ENCODE measurements at places on chromosomes 16 and 17.

- DNase-seq: no peak
Observed at GRCh38 chr16:87086575-87086974, 230.6 kb downstream of the C16orf95 start.

DNA sequence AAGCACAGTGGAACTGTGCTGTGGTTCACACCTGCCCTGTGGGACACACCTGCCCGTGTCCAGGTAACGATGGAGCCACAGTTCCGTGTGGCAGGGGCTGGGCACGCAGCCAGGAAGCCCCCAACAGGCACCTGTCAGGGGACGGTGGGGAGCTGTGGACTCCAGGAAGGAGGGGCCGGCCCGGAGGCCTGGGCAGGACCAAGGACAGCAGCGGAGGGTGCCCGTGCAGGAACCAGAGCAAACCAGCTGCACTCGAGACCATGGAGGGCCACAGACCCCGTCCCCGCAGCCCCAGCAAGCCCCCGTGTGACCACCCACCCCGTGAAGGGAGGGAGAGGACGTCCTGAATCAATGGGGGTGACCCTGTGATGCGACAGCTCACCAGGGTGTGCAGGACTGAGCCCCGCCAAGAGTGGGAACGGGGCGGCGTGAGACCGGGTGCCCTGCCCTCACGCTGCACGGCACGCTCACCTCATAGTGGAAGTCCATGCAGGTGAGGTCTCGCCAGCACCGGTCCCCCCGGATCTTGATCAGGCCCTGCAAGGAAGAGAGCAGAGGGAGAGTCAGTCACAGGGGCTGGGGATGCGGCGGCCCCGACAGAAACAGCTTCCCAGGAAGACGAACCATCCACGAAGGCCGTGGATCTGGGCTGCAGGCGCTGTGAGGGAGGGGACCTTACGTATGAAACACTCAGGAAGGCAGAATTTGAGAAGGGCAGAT lies 78.1 kb downstream of the LMF1 start:
- DNase-seq: no peak

DNA sequence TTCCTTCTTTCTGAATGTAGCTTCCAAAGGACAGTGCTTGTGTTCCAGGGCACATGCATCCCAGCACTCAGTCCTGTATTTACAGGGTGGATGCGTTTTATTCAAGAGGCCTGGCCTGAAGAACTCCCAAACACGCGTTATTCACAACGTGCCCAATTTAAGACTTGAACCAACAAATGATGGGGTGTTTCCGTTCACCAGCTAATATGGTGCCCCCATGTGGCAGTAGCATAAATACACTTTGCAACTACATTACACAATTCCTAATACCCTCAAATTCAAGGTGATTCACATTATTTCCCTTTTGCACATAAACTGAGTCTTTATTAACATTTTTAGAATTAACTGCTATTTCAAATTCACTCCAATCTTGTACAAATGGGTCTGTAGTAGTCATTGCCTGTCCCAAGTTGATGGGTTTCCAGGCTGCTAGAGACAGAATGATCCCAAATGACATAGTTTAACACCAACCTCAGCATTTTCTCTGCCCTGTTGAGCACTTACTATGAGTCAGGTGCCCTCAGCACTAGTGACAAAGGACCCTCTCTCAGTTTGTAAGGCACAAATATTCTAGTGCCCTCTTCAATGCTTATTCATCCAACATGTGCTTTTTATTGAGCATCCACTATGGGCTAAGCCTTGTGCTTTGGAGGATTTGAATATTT lies 26.9 kb downstream of the HSD17B2 start:
- DNase-seq: no peak

DNA sequence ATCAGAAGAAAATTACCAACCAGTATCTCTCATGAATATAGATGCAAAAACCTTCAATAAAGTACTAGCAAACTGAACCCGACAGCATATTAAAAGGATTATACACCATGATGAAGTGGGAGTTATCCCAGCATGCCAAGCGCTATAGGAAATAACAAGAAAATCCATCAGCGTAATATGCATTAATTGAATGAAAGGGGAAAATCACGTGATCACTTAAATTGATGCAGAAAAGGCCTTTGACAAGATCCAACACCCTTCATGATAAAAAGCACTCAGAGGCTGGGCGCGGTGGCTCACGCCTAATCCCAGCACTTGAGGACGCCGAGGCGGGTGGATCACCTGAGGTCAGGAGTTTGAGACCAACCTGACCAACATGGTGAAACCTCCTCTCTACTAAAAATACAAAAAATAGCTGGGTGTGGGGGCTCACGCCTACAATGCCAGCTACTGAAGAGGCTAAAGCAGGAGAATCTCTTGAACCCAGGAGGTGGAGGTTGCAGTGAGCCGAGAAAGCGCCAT lies 4.8 kb downstream of the CTRB2 start:
- DNase-seq: no peak

- DNase-seq: no peak
Observed at GRCh38 chr16:79264237-79265109, 336.1 kb downstream of the MAF start.

GRCh38 chr16:11963706-11964105 lies 1.3 kb upstream of the TNFRSF17 start:
- DNase-seq: no peak

- no peak for DNase-seq
Observed at GRCh38 chr16:81324808-81325207, 10.0 kb downstream of the GAN start.

- DNase-seq: no peak
Observed at GRCh38 chr17:81553616-81554181, 1.5 kb upstream of the FAAP100 start.

- DNase-seq: no peak
Observed at GRCh38 chr16:14629612-14629918, 495 bp downstream of the PARN start.

DNA sequence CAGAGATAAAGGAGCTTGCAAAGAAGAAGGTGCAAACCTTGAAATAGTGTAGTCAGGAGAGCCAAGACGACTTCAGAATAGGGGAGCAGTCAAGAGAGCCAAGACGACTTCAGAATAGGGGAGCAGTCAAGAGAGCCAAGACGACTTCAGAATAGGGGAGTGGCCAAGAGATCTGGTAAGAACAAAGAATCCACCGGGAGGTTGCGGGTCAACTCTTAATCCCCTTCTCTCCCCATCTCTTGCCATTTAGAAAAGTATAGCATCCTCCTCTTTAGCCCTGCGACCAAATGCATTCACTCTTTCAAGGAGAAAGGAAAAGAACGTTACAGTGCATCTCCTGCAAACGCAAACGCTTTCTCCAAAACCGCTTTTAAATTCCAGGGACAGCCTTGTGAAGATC lies 713 bp downstream of the KNOP1 start:
- DNase-seq: no peak

GRCh38 chr17:68819465-68819864 lies 135.7 kb downstream of the ABCA8 start:
- DNase-seq: no peak

GRCh38 chr17:9553181-9553580 lies 22.4 kb downstream of the STX8 start:
- DNase-seq: no peak

DNA sequence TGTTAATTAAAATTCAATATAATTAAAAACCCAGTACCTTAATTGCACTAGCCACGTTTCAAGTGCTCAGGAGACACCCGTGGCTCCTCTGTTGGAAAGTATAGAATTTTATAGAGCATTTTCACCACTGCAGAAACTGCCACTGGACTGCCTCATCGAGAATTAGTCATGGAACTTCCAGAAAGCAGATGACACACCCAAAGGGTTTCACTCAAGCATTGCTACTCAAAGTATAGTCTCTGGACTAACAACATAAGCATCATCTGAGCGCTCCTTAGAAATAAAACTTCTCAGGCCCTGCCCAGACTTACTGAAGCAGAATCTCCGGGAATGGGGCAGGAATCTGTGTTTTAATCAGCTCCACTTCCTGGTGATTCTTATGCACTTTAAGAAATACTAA lies 63.5 kb upstream of the GPR139 start:
- DNase-seq: no peak

DNA sequence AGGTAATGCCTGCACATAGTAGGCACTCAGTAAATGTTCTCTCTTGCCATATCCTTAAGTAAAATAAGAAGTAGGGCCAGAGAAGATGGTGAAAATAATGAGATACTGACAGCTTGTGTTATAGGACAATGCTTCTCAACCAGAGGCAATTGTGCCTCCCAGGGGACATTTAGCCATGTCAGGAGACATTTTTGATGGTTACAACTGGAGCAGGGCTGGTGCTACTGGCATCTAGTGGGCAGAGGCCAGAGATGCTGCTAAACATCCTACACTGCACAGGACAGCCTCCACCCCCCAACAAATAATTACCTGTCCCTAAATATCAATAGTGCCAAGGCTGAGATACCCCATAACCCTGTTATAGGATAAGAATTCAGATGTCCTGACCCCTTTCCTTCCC lies 1.7 kb downstream of the RAD51D start:
- peak; percentile 45 for DNase-seq

DNA sequence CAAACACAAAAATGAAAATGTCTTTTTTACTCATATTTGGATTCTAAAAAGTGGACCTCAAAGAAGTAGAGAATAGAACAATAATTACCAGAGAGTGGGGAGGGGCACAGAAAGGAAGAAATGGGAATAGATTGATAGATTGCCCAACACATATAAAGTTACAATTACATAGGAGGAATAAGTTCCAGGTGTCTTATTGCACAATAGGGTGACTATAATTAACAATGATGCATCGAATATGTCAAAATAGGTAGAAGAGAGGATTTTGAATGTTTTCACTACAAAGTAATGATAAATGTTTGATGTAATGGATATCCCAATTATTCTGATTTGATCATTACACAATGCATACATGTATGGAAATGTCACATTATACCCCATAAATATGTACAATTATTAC lies 556.0 kb downstream of the CDH8 start:
- DNase-seq: no peak

- no peak for DNase-seq
Observed at GRCh38 chr16:50311134-50311528, 44.8 kb downstream of the ADCY7 start.

DNA sequence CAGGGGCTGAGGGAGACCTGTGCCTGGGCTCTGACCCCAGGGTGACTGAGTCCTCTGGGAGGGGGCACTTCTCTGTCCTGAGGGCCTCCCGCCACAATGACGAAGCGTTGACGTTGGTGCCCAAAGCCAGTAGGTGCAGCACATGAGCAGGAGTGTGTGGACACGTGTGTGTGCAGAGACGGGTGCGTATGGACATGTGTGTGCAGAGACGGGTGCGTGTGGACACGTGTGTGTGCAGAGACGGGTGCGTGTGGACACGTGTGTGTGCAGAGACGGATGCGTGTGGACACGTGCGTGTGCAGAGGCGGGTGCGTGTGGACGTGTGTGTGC lies 726 bp upstream of the CD7 start:
- DNase-seq: no peak

DNA sequence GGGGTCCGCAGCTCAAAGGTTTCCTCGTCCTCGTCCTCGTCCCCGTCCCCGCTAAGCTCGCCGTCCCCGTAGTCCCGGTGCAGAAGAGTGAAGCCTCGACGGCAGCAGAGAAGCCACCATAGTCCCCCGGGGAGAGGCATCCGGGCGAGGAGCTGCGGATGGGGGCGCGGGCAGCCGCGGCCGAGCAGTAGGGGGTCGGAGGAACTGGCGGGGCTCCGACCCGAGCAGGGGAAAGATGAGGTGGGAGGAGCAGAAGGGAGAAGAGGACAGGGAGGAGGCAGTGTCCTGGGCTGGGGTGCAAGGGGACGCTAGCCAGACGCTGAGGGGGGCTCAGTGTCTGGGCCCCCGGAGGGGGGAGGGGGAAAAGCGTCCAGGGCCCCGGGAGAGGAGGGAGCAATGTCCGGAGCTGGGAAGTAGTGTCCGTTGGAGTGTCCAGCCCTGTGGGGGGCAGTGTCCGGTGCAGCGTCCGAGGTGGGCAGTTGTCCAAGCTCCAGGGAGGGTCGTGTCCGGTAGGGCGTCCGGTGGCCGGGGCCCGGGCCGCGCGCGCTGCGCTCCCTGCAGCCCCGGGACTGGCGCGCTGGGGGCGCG lies at the start of gene PLEKHH3:
Gene PLEKHH3 (minus strand): TSS at position 571 of the 588 bp plus-strand sequence. CDS start 431 bp downstream, at position 140.
- DNase-seq: peak; percentile 19

GRCh38 chr16:64253525-64253924 lies 868.3 kb downstream of the CDH11 start:
- DNase-seq: no peak
